C1 segment of cervical spinal cord (tissue), 14 donors: ENCODE measurements at places on chromosomes 3 and 15.

GRCh38 chr3:112582244-112582874, 20.5 kb downstream of the SLC35A5 start:
- DNase-seq: no peak

GRCh38 chr3:176969506-176969905, 227.8 kb downstream of the TBL1XR1 start:
- DNase-seq: no peak

- no peak for DNase-seq
Measured at GRCh38 chr3:14241716-14242115, 63.1 kb downstream of the LSM3 start.

DNA sequence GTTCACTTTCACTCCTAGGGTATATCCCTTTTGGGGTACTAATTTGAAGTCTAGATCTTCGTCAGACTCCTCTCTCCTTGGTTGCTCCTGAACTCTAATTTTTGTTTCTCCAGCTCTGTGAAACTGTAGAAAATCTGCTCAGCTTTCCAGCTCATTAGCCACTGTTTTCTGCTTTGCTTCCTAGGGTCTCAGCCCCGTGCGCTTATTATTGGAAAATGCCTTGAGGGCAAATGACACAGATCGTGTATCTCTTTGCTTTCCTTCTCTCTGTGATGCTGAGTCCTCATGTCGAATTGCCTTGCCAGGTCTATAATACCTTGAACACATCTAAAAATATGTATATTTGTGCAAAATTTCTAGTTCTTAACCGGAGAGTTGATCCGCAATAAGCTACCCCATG, 731.1 kb downstream of the EDEM1 start:
- no peak for DNase-seq

DNA sequence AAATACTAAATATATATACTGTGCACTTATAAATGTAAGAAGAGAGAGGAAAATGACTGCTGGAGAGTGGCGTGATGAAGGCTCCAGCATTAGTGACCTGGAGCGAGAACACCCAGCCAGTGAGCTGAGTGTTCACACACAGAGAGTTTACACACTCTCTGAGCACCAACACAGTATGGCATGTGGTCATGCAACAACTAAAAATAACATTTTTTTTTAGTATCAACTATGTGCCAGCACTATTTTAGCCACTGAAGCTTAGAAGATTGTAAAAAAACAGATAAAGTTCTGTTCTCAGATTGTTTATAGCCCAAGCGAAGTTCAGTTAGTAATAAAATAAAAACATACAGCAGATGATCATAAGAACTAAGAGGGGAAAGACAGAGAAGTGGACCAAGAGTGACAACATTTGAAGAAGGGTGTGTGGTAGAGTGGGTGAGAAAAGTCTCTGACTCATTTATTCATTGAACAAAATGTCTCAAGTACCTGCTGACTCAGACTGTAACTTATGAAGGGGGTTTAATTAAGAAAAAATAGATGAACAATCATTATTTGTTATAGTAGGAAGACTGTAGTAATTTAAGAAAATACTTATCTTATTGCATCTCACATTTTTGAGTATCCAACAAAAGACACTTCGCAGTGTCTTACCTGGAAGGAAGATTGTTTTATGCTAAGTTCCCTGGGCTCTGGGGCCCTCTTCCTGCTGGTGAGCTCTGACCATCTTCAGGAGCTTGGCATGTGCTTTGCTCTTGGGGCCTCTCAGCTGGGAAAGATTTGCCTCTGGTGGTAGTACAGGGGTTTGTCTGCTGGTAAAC, 43.8 kb downstream of the GAP43 start:
- DNase-seq: no peak

- no peak for DNase-seq
Measured at GRCh38 chr3:195129644-195130492, 141.1 kb downstream of the XXYLT1 start.

DNA sequence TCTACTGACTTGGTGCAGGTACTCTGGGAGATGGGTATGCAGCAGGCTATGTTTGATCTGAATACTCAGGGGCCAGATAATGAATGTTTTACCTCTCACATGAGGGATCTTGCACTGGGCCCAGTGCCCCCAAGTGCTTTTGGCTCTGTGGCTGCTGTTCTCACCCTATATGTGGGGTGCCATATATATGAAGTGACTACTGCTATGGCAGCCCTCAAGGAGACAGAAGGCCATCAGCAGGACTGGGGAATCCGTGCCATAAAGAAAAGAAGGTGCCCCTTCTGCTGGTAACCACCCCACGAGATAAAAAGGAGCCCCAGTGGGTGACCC, 302.1 kb downstream of the ZPLD1 start:
- no peak for DNase-seq

- no peak for DNase-seq
Measured at GRCh38 chr15:77832874-77833273, 200.2 kb upstream of the LINGO1 start.

- no peak for DNase-seq
Measured at GRCh38 chr3:129794311-129795185, 99.0 kb downstream of the TMCC1 start.

- no peak for DNase-seq
Measured at GRCh38 chr3:43053291-43053690, 52.6 kb downstream of the POMGNT2 start.

GRCh38 chr3:162507397-162507796, 1010.8 kb downstream of the OTOL1 start:
- no peak for DNase-seq

DNA sequence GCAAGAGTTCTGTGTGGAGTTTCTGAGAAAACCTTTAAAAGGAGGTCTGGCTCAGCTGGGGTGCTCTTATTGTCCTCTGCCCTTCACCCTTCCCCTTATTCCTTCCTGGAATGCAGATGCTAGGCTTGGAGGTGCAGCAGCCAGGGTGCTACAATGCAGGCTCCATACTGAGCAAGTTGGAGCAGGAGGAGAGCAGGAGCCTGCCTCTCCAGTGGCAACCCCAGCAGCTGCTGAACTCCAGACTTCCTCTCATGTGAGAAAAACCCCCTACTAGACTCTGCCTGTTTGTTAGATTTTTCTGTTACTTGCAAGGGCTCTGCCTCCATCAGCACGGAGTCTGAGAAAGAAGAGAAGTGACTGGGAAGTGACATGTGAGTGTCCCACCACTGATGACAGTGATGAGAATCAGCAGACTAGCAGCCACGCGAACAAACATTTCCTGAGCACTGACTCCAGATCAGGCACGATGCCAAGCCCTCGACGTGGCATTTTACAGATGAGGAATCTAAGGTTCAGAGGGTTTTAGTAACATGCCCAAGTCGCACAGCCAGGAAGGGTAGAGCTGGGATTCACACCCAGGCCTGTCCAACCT, 16.1 kb upstream of the RARRES1 start:
- DNase-seq: peak; percentile 12

- DNase-seq: no peak
Measured at GRCh38 chr3:105364128-105364527, 2.6 kb upstream of the ALCAM start.

- DNase-seq: no peak
Measured at GRCh38 chr3:129268396-129268795, 10.3 kb upstream of the HMCES start.

- DNase-seq: no peak
Measured at GRCh38 chr3:17190353-17191078, 305.8 kb downstream of the PLCL2 start.

- DNase-seq: no peak
Measured at GRCh38 chr15:41513506-41514227, at the start of gene LTK. LTK (minus strand) TSS chr15:41513827; CDS start chr15:41513709, 118 bp downstream.

- DNase-seq: no peak
Measured at GRCh38 chr15:27426805-27427204, 455.8 kb downstream of the GABRG3 start.

DNA sequence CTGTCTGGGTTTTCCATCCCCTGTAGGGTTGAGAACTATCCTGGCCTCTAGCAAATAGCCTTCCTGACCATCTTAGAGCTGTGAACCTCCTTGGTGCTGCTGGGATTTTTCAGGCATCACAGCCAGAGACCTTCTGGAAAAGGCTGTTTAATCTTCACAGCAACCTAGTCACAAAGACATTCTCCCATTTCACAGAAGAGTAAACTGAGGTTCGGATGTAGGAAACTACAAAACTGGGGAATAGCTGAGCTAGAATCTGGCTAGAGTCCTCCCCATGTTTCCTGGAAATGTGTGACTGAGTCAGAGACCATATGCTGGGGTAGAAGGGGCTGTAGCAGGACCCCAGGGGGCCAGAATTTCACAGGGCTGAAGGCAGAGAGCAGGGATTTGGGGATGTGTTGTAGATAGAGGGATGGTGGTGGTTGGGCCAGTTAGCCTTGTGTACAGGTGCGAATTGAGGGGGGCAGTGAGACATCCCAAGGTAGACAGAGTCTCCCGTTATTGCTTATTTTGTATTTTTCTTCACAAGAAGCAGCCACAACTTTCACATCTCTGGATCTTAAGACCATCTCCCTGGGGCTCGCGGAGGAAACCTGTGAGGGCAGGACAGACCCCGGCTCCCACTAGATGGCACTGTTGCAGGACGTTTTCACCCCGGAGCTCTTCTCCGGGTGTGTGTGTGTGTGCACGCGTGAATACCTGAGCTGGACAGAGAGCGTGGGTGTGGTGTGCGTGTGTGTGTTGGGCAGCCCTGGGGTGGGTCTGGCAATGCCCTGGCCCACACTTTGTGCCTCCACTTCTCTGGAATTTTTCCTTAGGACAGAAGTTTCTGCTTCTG, 66.9 kb upstream of the PRR23C start:
- DNase-seq: no peak

- DNase-seq: no peak
Measured at GRCh38 chr3:72301779-72302178, 516.8 kb upstream of the PROK2 start.

GRCh38 chr3:163048881-163049280, 1552.3 kb downstream of the OTOL1 start:
- DNase-seq: no peak

- DNase-seq: no peak
Measured at GRCh38 chr3:138492980-138493675, 58.7 kb downstream of the ESYT3 start.

DNA sequence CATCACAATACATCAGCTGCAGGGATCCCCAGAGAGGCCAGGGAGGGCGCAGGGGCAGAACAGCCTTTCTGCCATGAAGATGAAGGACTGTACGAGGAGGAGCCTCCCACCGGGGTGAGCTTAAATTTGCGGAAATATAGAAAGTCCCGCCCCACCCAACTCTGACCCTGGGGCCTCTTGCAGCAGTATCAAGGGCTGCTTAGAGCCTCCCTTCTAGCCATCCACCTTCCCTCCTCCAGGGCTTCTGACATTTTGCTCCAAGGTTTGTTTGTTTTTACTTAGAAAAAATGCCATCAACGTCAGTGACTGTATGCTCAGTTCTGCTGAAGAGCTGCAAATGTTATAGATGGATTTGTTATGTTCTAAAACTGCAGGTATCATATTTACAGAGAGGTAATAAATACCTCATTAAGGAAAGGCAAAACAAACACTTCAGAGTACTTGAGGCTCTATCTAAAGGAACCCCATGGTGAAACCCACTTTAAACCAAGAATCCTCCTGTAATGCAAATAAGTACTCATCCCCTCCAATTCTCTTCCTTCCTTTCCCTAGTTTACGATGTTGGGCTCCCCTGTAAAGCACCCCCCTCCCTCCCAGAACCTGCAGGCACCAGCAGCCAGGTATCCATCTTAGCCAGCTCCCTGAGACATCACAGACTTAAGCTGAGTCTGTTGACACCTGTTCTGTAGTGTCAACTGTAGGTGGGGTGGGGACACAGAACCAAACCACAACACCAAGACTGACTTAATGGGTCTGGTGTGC, 30.5 kb downstream of the RFTN1 start:
- no peak for DNase-seq

GRCh38 chr15:92617549-92618520, 37.7 kb downstream of the FAM174B start:
- no peak for DNase-seq
